LHCN-M2 (cell line): ENCODE measurements at places on chromosomes 1 and 21.
A peak's percentile ranks its signal among the peaks of the same experiment; 100 is the strongest.

- peak; percentile 17 for DNase-seq
Observed at GRCh38 chr21:27108228-27108627, 141.3 kb upstream of the ADAMTS5 start.

GRCh38 chr1:170967042-170967910, 31.9 kb downstream of the MROH9 start:
- DNase-seq = peak; percentile 47

- DNase-seq = peak; percentile 13
Observed at GRCh38 chr1:88655685-88656299, 28.3 kb upstream of the PKN2 start.

DNA sequence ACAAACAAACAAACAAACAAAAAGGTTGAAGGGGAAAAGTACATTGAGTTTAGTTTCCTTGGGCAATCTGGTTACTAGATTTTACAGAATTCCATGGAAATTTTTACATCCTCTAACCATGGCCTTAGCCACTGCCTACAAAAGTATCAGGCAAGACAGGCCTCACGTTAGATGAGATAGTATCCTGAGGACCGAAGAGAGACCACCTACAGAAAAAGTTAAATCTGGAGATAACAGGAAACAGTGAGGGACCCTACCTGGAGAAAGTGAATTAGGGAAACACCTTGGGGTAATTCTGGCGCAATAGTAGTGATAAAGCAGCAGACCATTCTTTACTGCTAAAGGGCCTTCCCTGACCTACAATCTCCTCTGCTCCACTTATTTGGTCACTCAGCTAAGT, 8.7 kb downstream of the RAB29 start:
- no peak for DNase-seq

GRCh38 chr1:244163861-244164510, 112.9 kb downstream of the ZBTB18 start:
- DNase-seq = peak; percentile 98

DNA sequence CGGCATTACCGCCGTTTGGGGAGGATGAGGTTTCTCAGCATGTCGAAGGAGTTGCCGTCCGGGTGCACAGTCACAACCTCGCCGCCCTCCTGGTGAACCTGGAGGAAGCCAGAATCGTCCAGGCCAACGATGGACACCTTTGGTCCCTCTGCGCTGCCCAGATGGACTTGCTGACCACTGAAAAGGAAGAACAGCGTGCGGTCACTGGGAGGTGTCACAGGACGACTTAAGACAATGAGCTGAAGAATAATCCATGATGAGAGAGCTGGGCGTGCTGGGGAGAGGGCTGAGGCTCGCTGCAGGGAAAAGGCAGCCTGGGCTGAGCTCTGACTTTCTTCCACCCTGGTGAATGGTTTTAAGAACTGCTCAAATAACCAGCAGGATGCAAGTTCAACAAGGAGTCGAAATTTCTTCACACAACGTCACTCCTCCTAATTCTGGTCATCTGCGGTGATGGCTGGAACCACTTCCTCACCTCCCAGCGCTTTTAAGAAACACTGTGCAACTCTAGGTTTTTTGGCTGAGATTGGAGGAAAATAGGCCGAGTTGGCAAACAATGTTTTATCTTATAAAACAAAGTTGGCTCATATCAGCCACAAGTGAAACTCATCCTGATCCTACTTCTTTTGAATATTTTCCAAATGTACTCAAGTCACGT, 55.5 kb downstream of the SIM2 start:
- no peak for DNase-seq

DNA sequence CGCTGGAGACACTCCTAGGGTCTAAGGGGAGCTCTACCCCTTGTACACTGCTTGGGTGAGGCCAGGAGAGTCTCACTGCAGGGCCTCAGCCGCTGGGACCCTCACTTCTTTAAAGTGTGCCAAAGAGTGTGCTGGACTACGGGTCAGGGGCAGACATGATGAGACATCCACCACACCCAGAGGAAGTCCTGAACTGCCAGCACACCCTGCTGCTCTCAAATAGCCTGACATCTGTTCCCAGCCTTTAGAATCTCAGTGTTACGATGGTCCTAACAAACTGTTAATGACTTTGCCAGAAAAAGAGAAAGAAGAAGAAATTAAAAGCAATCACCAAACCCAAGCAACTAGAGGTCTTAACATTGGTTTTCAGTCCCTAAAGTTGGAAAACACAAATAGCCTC, 49.0 kb downstream of the MRPL37 start:
- DNase-seq = peak; percentile 78

DNA sequence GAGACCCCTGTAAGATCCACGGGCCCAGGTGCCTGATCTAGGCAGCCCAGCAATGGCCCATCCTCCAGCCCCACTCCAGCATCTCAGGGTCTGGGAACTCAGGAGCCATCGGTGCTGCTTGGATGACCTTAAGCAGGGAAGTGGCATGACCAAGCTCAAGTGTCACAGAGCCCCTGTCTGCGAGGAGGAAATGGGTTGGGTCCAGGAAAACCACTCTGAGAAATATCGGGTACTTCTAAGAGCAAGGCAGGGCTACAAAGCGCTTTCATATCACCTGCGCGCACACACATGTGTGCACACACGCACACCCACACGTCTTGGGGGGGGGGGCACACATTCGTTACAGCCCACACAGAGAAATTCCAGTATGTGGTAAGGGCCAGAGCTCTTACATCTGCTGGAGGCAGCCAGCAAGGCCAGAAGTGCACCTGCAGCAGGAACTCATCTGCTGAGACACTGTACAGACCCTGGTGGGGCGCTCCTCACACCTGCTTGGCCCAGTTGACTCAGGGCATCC, 32.6 kb upstream of the SPOCD1 start:
- DNase-seq = no peak

DNA sequence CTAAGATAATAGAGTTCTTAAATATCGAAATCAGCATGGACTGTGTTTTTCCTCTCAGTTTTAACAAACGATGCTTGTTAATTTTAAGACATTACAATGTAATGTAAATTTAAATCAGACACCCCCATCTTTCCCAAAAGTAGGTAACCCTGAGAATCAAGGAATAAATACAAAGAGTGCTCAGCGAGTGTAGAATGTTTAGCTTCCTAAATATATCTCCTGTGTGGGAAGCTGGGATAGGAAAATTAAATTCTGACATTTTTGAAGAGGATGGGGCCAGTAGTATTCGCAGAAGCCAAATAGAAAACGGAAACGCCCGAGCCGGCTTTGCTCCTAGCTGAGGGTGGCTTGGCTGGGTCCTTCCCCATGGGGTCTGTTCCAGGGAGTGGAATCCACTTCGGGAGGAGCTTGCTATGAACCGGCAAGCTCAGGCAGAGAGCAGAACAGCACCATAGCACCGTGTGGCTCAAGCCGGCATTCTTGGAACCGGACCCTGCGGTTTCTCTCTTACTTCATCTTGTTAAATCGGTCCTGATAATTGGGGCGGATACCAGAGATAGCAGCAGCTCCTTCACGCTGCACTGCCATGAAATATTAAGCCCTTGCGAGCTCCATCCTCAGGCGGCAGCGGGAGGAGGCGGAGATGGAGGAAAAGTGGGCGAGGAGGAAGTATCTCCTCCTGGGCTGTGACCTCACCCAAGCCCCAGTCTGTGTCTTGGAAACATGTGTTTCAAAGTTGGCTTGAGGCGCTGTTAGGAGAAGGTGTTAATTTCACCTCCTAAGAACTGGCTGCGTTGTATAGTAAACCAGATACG, 24.9 kb downstream of the MAP3K7CL start:
- DNase-seq = peak; percentile 51

GRCh38 chr1:5982868-5983267, 9.4 kb downstream of the NPHP4 start:
- no peak for DNase-seq

DNA sequence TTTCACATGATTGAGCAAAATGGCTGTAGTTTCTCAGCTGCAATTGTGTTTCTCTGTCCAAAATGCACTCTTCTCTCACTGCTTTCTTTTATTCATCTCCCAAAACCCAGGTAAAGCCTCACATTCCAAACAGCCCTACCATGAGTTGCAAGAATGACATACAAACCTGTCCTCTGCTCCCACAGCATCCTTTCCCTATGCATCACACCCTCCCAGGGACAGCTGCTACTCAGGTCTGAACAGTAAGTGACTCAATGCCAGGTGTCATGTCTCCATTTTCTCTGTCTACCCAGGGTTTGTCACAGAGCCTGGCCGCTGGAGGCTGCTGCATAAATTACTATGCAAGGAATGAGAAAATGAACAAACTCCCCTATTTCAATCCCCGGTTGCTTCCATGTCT, 118.5 kb downstream of the PLD5 start:
- DNase-seq = peak; percentile 1

- DNase-seq = peak; percentile 75
Observed at GRCh38 chr1:218347723-218348627, 2.8 kb downstream of the TGFB2 start.

DNA sequence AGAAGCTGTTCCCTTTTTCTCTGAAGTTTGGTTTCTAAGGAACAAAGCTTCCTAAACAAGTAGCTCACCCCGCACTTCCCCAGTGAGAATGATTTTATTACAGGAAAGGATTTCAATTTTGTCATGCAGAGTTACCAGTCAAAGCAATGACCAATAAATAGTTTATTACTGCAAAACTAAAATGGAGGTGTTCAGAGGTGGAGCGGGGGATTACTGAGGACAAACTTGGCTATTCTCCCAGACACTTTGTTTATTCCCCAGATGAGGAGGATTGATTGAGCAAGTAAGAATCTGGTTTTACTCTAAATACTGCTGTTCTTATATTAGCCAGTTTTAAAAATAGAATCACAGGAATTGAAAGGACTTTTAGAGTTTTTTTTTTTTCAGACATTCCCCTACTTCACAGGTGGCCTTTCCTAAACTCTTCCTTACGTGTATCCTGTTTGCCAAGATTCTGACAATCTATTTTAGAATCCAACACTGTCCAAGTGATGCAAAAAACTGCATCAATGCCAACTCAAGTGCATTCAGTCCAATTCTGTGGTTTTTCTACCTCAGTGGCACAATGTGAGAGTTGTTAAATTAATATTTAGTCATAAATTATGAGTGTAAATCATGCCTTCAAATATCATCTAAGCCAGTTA, 136.1 kb downstream of the TNFSF18 start:
- DNase-seq = peak; percentile 43
